ENCODE measurements at places on chromosomes 16 and 17.

GRCh38 chr16:50635505-50636392 is 45.4 kb downstream of the SNX20 start:
- DNase-seq = no peak

GRCh38 chr16:6918646-6919045 is 414.0 kb upstream of the RBFOX1 start:
- DNase-seq = no peak

DNA sequence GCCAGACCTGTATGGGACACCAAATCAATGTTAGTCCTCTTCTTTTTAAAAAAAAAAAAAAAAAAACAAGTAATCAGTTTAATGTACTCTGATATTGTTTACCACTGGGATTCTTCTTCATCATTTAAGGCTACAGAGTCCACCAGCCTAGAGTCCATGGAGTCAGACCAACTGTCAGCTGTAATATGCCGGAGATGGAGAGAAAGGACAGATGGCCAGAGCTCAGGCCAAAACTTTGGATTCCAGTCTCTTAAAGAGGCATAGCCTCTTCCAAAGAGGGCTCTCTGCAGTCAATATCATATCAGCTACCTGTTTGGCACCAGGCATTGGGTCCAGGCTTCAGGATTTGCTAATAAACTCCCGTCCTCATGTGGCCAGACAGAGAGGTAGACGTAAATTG is 469.6 kb upstream of the HSBP1 start:
- no peak for DNase-seq

DNA sequence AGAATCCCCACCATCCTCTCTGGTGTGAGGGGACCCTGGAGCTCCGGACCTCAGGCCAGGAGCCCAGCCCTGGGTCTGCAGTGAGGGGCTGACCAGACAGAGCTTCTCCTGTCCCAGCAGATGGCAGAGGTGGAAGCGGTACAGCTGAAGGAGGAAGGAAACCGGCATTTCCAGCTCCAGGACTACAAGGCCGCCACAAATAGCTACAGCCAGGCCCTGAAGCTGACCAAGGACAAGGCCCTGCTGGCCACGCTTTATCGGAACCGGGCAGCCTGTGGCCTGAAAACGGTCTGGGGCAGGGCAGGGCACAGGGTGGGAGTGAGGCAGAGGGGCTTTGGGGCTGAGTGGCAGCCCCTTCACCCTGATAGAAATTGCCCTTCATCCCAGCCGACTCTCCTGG is 527 bp downstream of the UNC45B start:
- no peak for DNase-seq

DNA sequence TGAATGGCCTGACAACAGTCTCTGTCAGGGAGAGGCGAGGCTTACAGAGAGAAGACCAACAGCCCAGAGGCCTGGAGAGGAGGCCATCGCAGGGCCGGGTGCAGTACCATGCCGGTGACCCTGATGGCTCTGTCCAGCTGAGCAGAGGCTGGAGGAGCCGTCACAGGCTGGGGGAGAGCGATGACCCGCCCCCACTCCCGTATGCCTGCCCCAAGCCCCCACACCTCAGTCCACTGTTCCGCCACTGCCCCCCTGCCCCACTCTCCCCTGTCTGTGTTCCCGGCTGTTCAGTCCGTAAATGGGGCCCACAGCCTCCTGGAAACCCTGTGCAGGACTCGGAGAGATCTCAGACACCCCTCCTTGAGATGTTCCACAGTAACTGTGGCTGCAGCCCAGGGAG is 12.8 kb upstream of the FAM83G start:
- no peak for DNase-seq

DNA sequence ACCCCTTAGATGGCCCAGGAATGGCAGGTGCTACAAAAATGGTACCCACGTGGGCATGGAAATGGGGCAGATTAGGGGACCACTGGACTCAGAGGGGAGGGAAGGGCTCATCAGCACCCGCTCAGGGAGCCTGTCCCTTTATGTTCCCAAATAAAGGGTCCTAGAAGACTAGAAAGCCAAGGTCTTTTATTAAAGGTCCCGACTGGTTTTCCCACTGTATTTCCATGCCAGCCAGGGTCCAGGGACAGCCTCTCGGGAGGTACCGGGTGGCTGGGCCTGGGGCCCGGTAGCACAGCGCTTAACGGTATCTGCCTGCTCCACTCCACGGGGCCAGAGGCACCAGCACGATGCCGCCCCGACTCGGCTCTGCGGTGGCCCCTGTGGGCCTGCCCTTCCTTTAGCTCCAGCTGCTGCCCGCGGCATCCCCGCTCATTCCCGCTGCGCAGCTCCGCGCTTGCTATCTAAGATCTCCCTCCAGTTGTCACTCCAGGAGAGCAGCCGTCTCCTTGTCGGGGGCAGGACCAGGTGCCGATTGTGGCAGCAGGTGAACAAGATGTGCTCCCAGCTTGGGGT is 1.4 kb downstream of the NT5C start:
- DNase-seq = no peak

GRCh38 chr16:88888461-88889387 is 22.3 kb upstream of the PABPN1L start:
- no peak for DNase-seq

DNA sequence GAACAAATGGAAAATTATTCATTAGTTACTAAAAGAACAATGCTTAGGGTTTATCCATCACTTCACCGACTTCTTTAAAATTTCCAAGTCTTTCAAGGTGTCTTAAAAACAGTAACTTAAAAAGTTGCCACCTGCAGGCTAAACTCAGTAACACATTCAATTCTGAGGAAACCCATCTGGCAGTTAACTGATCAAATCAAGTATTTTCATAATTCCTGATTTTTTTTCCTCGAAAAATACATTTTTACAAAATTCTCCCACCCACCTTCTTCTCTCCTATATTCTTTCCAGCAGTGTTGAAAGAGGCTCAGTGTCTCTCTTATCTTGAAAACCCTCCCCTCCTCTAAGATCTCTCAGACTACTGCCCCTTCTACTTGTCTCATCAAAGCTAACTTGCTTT is 29.9 kb downstream of the PARN start:
- peak; percentile 49 for DNase-seq

DNA sequence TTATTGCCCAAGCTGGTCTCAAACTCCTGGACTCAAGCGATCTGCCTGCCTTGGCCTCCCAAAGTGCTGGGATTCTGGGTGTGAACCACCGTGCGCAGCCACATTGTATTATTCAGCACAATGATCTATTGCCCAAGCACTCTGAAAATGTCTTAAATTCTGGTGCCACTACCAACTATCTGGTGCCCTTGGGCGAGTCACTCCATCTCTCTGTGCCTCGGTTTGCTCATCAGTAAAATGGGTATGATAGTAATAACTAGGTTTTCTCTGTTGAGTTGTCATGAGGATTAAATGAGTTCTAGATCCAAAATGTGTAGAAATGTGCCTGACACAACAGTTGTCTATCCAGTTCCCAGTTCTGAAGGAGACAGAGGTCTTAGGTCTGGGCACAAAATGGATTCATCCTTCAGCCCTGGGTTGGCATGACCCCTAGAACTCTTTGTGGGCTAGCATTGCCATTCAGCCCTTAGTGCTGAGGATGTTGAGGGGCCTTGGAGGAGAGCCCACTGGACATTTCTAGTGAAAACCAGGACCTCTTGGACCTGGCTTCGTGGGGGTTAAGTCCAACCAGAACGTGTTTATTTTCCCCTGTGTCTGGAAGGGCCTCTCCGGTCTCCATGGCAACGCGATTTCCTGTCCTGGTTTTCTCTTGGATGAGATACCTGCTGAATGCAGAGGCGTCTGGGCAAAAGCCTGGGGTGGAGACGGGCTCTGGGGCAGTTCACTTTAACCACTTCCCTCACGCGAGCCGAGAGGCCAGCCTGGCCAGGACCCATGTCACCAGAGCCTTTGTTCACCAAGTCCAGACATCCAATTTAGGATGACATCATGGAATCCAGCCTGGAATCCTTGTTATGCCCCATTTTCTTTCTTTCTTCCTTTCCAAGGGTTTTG is 43.7 kb upstream of the TNRC6A start:
- peak; percentile 85 for DNase-seq

GRCh38 chr17:72104863-72105234 is 16.0 kb upstream of the SOX9 start:
- no peak for DNase-seq

DNA sequence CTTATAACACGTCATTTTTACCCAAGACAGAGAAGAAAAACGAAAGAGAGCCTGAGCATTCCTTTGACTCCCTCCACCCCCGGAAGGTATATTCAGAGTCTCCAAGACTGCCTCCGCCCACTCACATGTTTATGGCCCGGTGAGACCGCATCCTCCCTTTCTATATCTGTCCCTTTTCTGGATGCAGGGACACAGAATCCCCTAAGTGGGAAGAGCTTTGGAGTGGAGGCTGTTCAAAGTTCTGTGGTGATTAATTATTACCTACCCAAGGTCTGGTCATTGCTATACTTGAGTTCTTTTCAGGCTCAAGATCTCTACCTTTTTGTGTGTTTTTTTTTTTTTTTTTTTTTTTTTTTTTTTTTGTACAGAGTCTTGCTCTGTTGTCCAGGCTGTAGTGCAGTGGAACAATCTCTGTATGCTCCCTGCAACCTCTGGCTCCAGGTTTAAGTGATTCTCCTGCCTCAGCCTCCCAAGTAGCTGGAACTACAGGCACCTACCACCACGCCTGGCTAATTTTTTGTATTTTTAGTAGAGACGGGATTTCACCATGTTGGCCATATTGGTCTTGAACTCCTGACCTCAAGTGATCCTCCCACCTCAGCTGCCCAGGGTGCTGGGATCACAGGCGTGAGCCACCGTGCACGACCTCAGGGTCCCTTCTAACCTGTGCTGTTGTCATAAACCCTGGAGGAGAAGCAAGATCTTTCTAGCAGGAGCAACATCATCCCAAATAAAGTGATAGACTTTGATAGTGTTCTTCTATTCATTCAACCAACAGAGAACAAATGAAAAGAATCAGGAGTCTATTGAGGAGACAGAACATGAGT is 407.1 kb downstream of the WWOX start:
- DNase-seq = no peak

DNA sequence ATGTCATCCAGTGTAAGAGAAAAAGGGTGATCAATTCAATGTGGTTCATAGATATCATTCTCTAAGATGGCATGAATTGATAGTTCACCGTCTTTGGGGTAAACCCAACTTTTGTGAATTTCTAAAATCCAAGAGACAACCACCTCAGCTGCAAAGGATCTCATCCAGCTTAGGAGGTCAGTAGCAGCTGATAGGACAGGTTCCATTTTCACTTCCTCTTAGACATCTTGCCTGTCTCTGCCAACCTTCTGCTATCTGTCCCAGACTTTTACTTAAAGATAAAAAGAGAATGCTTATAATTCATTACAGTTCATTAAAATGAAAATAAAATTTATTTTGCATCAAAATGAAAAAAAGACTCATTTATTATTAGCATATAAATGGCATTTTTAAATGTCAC is 468.2 kb downstream of the XYLT1 start:
- DNase-seq = no peak

- DNase-seq = no peak
Measured at GRCh38 chr16:19046062-19046461, 21.4 kb upstream of the COQ7 start.

- peak; percentile 51 for DNase-seq
Measured at GRCh38 chr16:1696863-1697262, 9.1 kb upstream of the MAPK8IP3 start.

- DNase-seq = no peak
Measured at GRCh38 chr16:78606545-78606944, 507.1 kb downstream of the WWOX start.

DNA sequence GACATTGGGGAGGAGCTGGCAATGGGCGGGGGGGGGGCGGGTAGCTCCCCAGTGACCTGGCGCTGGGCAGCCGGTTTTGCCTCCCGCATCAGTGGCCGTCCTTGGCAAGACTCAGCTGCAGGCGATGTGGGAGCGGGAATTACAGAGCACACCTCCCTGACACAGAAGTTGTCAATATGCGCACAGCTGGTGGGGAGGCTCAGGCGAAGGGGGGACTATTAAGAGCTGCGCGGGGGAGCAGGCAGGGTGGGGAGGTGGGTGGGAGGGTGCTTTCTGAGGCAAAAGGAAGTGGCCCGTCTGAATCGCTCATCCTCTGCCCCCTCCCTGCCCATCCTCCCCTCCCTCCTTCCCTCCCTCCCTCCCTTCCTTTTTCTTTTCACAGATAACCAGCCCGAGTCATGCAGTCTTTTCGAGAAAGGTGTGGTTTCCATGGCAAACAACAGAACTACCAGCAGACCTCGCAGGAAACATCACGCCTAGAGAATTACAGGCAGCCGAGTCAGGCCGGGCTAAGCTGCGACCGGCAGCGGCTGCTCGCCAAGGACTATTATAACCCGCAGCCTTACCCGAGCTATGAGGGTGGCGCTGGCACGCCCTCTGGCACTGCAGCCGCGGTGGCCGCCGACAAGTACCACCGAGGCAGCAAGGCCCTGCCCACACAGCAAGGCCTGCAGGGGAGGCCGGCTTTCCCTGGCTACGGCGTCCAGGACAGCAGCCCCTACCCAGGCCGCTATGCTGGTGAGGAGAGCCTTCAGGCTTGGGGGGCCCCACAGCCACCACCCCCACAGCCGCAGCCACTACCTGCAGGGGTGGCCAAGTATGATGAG is 44.0 kb downstream of the SREBF1 start:
- DNase-seq = peak; percentile 73

GRCh38 chr16:11534262-11534661 is 52.5 kb downstream of the LITAF start:
- DNase-seq = peak; percentile 15

DNA sequence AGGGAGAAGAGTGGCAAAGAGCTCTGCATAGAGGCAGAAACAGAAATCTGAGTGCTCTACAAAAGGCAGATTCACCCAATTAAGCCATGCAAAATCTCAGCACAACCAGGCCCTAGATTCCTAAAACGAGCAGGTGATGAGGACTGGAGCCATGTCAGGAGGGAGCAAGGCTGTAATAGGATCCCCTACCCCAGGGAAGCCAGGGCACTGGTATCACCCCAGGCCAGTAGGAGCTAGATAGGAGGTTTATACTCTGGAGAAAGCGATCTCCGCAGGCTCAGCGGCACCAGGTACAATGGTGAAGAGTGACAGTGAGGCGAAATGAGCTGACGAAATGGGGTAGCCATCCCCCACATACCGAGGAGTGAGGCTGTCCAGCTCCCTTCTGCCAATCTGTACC is 171.5 kb downstream of the PARN start:
- DNase-seq = no peak

DNA sequence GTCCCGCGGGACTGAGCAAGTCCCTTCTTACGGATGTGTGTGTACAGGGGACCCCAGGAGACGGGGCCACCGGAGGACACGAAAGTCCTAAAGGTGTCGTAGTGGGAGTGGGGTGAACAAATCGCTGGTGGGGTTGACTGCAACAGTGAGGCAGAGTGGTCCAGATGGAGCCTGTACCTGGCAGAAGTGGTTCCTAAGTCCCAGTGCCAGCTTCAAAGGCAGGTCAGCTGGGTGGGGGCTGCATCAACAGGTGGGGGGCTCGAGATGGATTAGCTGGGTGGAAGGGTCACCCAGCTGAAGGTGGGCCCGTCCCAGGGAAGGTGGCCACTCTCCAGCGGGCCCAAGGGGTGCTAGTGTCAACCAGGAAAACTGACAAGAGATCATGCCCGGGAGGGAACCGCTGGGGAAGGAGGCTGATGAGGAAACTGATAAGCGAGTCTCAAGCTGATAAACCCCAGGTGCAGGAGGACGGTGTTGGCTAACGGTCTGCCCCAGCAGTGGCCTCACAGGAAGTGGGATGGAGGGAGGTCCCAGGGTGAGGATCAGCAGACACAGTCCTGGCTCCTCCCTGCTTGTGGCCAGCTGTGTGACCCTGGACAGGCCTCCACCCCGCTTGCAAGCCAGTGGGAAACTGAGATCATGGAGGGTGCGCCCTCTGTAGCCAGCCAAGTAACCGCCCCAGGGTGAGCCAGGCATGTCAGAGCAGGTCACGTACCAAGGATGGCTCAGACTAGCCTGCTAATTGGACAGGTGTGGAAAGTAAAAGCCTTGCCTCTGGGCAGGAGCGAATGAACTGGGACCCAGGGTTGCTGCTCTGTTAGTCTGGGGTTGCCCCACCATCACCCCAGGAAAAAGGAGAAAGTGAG is 1.0 kb downstream of the ORAI3 start:
- DNase-seq = peak; percentile 84
